Stimulated activated CD4-positive, alpha-beta T cell treated with anti-CD3 and anti-CD28 coated beads, Interleukin-15, amount 100 ng/mL, for 1 hour (primary cell): ENCODE measurements at places on chromosomes 5 and 9.

- no peak for DNase-seq
These were observed 839.9 kb downstream of the MAT2B start for GRCh38 chr5:164345173-164345849.

- DNase-seq, result no peak
These were observed 933 bp downstream of the NEK6 start for GRCh38 chr9:124258607-124259157.

DNA sequence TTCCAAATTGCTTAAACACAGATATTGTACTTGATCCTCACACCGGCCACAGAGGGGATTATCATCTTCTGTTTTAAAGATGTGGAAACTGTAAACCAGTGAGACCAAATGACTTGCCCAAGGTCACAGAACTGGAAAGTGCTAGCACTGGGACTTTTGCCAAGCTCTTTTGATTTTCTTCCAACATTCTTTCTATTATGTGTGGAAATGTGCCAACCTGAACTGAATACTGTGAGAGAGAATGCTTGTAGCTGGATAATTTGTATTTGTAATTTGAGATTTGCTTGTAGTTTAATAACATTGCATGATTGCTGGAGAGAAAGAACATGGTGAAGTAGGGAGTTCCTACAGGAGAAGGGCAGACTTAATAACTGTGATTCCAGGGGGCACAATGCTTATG is 977.9 kb upstream of the NUDT12 start:
- DNase-seq, result no peak

GRCh38 chr9:69172895-69173294 is 1.2 kb upstream of the TJP2 start:
- DNase-seq, result no peak

- DNase-seq, result no peak
These were observed 25.6 kb upstream of the TUSC1 start for GRCh38 chr9:25703701-25704357.

DNA sequence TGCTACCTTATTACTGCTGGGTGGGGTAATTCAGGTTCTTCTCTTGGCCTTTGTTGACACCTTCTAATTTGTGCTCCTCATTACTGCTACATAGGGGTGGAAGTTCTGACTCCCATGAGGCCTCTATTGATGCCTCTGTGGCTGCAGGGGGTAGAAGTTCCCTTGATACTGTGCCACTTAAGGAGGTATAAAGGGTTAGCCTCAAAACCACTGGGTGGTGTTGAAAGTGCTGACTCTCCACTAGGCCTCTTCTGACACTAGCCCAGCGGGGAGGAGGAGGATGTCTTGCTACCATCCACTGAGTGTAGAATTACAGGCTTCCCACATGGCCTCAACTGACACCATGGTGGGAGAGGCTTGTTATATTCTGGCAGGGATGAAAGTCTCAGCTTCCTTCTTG is 36.7 kb upstream of the CCDC112 start:
- no peak for DNase-seq

- no peak for DNase-seq
These were observed 79.3 kb upstream of the ATP10B start for GRCh38 chr5:160931283-160931682.
